ENCODE measurements at places on chromosomes 5 and 9. TPM values are rescaled to one million over a fixed set of nuclear protein-coding genes. Genes with fewer than 3 reads are reported as not detected.
A peak's percentile ranks its signal among the peaks of the same experiment; 100 is the strongest.

DNA sequence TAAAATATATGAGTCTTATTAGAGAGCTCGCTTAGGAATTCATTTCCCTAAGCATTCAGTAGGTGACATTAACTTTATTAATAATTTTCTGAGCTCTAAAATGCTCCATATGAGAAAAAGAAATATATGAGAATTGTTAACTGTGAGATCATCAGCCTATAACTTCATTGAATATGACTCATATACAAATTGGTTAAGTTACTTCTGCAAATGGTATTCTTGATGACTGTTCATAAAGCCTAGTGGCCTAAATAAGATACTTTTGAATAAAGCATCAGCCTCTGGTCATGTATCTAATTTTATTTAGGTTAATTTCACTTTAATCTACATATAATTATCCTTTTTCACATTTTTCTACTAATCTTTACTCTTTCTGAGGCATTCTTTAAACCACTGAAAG is 710.2 kb upstream of the ACO1 start:
- no peak overlapping the region for H3K4me3 ChIP-seq
- no peaks in the 10 kb centered on the region for H3K36me3 ChIP-seq

- peak within 1 kb of the TSS; percentile 56 for H3K4me3 ChIP-seq
- DNase-seq = peak; percentile 97
- H3K36me3 ChIP-seq = no peaks in the 10 kb centered on the region
Measured at GRCh38 chr5:177311723-177312648, at the start of gene MXD3. Gene MXD3, minus strand, starts transcription at chr5:177311898. Its CDS starts 68 bp downstream, at chr5:177311830.

DNA sequence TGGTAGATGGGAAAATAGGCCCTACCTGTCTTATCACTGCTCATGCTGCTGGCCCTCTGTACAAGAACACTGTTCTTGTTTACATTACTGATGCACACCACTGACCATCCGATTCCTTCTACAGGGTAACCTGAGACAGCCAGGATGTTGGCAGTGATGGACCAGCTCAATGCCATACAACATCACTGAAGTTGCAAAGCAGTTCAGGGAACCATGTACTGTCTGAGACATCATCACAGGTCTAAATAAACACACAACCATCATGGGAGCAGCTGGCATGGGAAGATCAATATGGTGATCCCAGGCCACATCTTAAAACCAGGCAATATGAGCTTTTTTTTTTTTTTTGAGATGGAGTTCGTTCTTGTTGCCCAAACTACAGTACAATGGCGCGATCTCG is 59.0 kb downstream of the IARS1 start:
- DNase-seq = no peak
- H3K4me1 ChIP-seq = no peaks in the 10 kb centered on the region
- H3K36me3 ChIP-seq = peaks cover 14% of the 10 kb centered on the region
- H3K27me3 ChIP-seq = no peaks in the 10 kb centered on the region
- H3K4me3 ChIP-seq = no peak overlapping the region

- no peaks in the 10 kb centered on the region for H3K27me3 ChIP-seq
- no peak for DNase-seq
- no peaks in the 10 kb centered on the region for H3K4me1 ChIP-seq
- H3K36me3 ChIP-seq = no peaks in the 10 kb centered on the region
Measured at GRCh38 chr5:139565411-139566305, 4.5 kb downstream of the UBE2D2 start.

- no peak for DNase-seq
- no peak overlapping the region for H3K27ac ChIP-seq
- no peaks in the 10 kb centered on the region for H3K36me3 ChIP-seq
- no peaks in the 10 kb centered on the region for H3K4me1 ChIP-seq
- H3K4me3 ChIP-seq = no peak overlapping the region
- no peaks in the 10 kb centered on the region for H3K27me3 ChIP-seq
Measured at GRCh38 chr9:136965771-136966484, 11.4 kb upstream of the PTGDS start.

DNA sequence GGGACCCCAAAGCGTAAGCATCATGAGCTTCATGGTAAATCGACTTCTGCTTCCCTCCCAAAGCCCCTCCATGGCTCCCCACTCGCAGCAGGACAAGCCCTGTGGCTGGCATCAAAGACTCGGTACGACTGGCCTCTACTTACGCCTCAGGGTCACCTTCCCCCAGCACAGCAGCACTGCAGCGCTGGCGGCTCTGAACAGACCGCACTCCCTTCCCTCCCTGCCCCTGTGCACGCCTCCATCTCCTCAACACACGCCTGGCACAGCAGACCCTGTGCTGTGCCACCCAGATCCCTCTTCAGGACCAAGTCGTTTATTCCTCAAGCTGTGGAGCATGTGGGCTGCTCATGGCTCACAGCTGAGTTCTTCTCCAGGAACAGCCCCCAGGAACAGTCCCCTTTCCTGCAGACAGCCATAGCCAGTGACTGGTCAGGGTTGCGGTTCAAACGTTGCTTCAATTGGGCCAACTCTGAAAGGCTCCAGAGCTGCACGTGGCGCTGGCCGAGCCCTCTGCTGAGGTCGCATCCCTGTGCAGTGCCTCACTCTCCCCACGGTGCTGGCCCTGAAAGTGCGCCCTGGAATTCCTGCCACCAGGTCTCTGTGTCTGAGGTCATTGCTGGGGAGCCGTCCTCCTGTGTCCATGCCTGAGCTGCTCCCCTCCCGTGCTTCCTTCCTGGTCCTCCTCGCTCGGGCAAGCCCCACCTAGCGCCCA is 88.0 kb downstream of the ZNF354C start:
- no peak for DNase-seq
- no peaks in the 10 kb centered on the region for H3K36me3 ChIP-seq
- H3K27ac ChIP-seq = no peak overlapping the region
- no peak overlapping the region for H3K4me3 ChIP-seq
- no peaks in the 10 kb centered on the region for H3K4me1 ChIP-seq

GRCh38 chr9:65459756-65460320 is 174.8 kb upstream of the FOXD4L5 start:
- no peaks in the 10 kb centered on the region for H3K36me3 ChIP-seq
- H3K4me3 ChIP-seq = no peak overlapping the region
- no peak overlapping the region for H3K27ac ChIP-seq
- no peak for DNase-seq
- no peaks in the 10 kb centered on the region for H3K4me1 ChIP-seq

GRCh38 chr9:131992906-131993657 is 86.6 kb downstream of the MED27 start:
- H3K36me3 ChIP-seq = no peaks in the 10 kb centered on the region
- no peak overlapping the region for H3K4me3 ChIP-seq
- no peaks in the 10 kb centered on the region for H3K27me3 ChIP-seq
- DNase-seq = no peak
- no peaks in the 10 kb centered on the region for H3K4me1 ChIP-seq

DNA sequence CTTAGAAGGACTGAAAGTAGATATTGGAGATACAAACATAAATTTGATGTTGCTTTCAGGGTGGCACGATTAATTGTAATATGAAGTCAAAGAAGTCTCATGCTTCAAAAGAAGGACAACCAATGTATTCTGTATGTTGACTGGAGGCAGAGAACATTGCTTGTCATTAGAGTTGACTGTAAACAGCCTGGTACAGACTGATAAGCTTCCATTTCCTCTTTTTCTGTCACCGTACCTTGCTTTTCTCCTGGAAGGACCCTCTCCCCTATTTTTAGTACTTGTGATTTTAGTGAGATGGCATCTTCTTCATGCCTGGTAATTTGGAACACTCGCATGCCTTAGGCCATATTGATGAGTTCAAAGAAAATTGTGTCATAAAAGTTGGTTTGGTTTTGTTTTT is 809.4 kb downstream of the PRELID2 start:
- H3K36me3 ChIP-seq = no peaks in the 10 kb centered on the region
- no peak overlapping the region for H3K4me3 ChIP-seq
- no peak for DNase-seq
- H3K27me3 ChIP-seq = no peaks in the 10 kb centered on the region
- no peaks in the 10 kb centered on the region for H3K4me1 ChIP-seq

GRCh38 chr5:43376496-43377140 is 35.6 kb downstream of the CCL28 start:
- H3K4me1 ChIP-seq = no peaks in the 10 kb centered on the region
- no peaks in the 10 kb centered on the region for H3K36me3 ChIP-seq
- no peak overlapping the region for H3K27ac ChIP-seq
- no peaks in the 10 kb centered on the region for H3K27me3 ChIP-seq

GRCh38 chr5:3167473-3167872 is 416.0 kb upstream of the IRX2 start:
- H3K4me1 ChIP-seq = no peaks in the 10 kb centered on the region
- no peaks in the 10 kb centered on the region for H3K27me3 ChIP-seq
- H3K36me3 ChIP-seq = no peaks in the 10 kb centered on the region
- H3K27ac ChIP-seq = no peak overlapping the region
- DNase-seq = no peak
- no peak overlapping the region for H3K4me3 ChIP-seq

The ANKRD33B gene
- total RNA-seq = 0.47 TPM

The IFNA2 gene
- total RNA-seq = not detected

The PCDHGA6 gene
- total RNA-seq = 1.5 TPM

The REEP5 gene
- 76.7 TPM for total RNA-seq

The WDR38 gene
- not detected for total RNA-seq

The PLPP6 gene
- 15.6 TPM for total RNA-seq

Measured in colonic mucosa (tissue), 4 donors.